SIG-M5 (cell line): ENCODE measurements at places on chromosomes 5 and 9.

- no peak for DNase-seq
These were observed 214.7 kb downstream of the GAS1 start for GRCh38 chr9:86732514-86733171.

DNA sequence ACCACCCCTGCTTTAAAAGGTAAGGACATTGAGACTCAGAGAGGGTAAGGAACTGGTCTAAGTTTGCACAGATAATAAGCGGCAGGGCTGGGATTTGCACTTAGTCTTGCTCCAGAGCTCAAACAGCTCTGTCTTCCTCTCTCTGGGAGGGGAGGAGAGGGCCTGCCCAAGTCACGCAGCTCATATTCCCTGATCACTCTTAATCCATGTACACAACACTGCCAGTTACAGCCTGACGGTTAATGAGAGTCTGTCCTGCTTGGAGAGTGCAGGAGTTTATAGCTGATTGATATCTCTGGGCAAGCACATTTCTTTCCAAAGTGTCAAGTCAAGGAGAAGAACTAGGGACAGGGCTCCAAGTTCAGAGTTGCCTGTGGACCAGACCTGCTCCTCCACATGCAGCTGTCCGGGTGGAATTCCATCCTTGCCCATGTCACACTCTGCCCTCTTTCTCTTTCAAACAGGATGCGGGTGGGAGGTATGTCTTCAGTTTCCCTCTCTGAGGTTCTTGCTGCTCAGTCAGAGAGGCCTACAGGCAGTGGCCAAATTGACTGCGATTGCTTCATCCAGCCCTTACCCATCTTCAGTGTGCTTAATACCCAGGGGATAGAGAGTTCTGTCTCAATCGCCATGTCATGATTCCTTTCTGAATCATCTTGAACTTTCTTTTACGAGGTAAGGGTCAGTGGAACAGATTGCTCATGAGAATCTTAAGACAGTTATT, 54.5 kb downstream of the GALNT12 start:
- no peak for DNase-seq

- DNase-seq, result no peak
These were observed 145.5 kb downstream of the HMHB1 start for GRCh38 chr5:143957455-143957854.

DNA sequence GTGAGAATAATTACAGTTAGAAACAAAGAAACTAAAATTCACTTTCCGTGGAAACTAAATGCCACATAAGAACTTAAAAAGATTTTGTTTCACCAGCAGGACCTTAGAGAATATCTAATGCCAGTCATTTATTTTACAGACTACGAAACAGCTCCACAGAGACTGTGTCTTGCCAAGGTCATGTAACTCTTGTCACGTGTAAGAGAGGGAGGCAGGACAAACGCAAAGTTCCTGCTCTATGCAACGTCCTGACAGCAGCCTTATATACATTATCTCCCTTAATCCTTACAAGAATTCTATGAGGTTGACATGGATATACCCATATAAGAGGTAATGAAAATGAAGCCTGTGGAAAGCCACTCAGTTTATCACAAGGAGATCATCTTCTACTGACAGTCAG, 39.4 kb downstream of the CTNNAL1 start:
- DNase-seq, result no peak

GRCh38 chr9:34519321-34520020, 3.3 kb downstream of the ENHO start:
- no peak for DNase-seq

- no peak for DNase-seq
These were observed 95.5 kb downstream of the LMX1B start for GRCh38 chr9:126709241-126709640.

GRCh38 chr9:123482295-123482968, 126.4 kb downstream of the CRB2 start:
- no peak for DNase-seq

- DNase-seq, result no peak
These were observed 26.3 kb downstream of the GOLGA2 start for GRCh38 chr9:128249558-128249907.

- DNase-seq, result no peak
These were observed 126.8 kb downstream of the EHMT1 start for GRCh38 chr9:137745541-137745991.

- DNase-seq, result no peak
These were observed 126.2 kb upstream of the PCA3 start for GRCh38 chr9:76638001-76638400.
